ENCODE measurements at places on chromosomes 7 and 10. TPM values are rescaled to one million over a fixed set of nuclear protein-coding genes. Genes with fewer than 3 reads are reported as not detected.
A peak's percentile ranks its signal among the peaks of the same experiment; 100 is the strongest.

- DNase-seq: no peak
Measured at GRCh38 chr10:124975977-124976514, 34.1 kb downstream of the ZRANB1 start.

GRCh38 chr7:121985476-121986030, 112.6 kb downstream of the PTPRZ1 start:
- no peak for DNase-seq

GRCh38 chr7:157516911-157517781, 180.3 kb downstream of the DNAJB6 start:
- no peak for DNase-seq

Gene DDX56
- 66.4 TPM for total RNA-seq

Gene A1CF
- total RNA-seq: not detected

DNA sequence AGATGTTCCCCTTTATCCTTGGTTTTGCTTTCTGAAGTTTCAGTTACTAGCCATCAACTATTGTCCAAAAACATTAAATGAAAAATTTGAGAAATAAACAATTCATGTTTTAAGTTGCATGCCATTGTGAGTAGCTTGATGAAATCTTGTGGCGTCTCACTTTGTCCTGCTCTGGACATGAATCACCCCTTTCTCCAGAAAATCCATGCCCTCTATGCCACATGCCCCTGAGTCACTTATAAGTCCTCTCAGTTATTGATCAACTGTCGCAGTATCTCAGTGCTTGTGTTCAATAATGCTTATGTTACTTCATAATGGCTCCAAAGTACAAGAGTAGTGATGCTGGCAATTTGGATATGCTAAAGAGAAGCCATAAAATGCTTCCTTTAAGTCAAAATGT, 208.0 kb upstream of the FERD3L start:
- no peak for DNase-seq

DNA sequence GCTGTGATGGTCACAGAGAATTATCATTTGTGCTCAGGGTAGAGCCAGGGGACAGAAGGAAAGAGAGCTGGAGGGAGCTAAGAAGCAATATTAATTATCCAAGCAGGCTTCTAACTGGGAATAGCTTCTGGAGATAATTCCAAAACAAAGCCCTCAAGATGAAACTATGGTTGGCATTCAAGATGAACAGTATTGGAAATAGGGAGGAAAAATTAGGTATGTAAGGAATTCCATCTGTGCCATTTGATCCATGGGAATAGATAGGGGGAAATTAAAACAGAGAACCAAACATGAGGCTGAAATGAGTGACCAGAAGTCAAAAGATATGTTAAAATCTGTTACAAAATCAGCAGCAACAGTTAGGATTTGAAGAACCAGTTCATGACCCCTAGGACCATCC, 75.3 kb downstream of the NDUFB2 start:
- DNase-seq: no peak

DNA sequence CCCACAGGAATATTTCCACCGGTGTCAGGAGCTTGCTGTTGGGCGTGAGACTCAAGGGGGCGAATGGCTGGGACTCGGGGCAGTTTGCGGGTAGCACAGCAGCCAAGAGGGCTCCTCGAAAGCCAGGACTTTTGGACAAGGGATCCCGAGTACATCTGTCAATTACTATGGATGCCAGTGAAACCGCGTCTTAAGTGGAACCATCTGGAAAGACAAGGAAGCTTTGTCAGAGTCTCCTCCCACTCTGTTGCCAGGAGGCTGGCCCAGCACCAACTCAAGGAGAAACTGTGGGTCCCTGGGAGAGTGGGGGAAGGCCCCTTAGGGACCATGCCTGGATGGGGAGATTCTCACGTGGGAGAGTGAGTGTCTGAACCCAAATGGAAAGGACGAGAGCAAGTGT, 57.1 kb downstream of the C10orf143 start:
- no peak for DNase-seq

- no peak for DNase-seq
Measured at GRCh38 chr7:91946549-91946948, 5.9 kb downstream of the AKAP9 start.

- DNase-seq: no peak
Measured at GRCh38 chr10:54666192-54666591, 134.8 kb downstream of the PCDH15 start.

Gene AKR1D1
- total RNA-seq: not detected

- DNase-seq: no peak
Measured at GRCh38 chr10:17213646-17214349, 12.3 kb upstream of the TRDMT1 start.

DNA sequence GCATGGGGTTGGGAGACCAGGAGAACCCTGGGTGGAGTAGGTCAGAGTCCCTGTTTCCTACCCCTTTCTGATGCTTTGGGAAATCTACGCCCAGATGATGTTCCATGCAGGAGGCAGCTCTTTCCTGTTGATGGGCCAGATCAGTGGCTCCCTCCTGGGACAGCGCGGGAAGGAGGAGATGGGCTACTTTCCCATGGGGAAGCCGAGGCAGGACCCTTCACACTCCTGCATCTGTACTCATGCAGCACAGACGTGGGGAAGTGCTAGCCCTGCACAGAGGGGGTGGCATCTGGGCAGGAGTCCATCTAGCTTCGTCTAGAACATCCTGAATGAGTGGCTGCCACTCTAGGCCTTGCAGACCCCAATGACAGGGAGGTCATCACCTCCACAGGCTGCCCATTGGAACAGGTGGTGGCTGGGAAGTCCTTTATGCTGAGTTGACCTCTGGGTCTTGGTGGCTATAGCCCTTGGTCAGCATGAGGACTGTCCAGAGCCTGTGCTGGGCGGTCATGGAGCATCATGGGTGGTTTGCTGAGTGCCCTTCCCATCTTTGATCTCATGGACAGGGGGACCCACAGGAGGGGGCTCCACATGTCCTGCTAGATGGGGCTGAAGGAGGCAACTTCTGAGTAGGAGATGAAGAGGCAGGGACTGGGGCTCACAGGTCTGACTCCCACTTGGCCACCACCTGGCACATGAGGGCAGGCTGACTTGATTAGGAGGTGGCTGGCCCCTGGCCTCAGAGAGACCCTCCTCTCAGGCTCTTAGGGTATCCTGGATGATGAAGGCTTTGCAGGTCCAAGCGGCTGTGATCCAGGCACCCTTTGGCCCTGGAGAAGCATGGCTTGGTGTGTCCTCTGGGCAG, 24.6 kb downstream of the RAMP3 start:
- DNase-seq: peak; percentile 70

- peak; percentile 35 for DNase-seq
Measured at GRCh38 chr10:6061056-6061455, 1.1 kb downstream of the IL2RA start.

GRCh38 chr10:112986544-112987190, 36.6 kb downstream of the TCF7L2 start:
- DNase-seq: no peak

Gene ACSL5
- 4.3 TPM for total RNA-seq

DNA sequence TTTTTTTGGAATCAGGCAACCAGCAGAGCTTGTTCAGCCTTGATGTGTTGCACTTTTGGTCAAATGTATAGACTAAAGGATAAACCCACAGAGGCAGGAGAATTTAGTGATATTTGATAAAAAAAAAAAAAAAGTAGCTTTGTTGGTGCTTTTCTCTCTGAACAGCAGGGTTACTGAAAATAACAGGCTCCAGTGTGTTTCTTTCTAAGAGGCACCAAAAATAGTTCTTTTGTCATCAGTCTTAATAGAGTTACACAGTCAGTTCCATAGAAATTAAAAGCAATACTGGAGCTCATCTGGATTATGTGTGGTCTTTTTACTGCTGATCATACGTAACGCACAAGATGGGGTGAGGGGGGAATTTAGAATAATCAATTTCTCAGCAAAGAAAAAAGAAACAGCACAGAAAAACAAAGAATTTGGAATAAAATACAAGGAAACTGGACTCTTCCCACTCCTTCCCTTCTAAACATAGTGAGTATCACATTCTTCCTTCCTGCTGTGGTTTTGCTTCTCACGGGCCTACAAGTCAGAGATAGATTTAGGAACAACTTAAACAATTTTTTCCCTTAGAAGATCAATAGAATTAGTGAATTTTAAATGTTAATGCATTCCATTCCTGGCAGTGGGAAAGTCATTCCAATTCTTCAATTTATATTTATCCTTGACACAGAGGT, 178.8 kb upstream of the AKR1E2 start:
- no peak for DNase-seq

DNA sequence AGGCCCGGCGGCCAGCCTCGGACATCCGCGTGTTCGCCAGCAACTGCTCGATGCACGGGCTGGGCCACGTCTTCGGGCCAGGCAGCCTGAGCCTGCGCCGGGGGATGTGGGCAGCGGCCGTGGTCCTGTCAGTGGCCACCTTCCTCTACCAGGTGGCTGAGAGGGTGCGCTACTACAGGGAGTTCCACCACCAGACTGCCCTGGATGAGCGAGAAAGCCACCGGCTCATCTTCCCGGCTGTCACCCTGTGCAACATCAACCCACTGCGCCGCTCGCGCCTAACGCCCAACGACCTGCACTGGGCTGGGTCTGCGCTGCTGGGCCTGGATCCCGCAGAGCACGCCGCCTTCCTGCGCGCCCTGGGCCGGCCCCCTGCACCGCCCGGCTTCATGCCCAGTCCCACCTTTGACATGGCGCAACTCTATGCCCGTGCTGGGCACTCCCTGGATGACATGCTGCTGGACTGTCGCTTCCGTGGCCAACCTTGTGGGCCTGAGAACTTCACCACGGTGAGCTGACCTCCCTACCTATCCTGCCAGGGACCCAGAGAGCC, 656 bp downstream of the ASIC3 start:
- DNase-seq: no peak

Gene SLC29A4
- total RNA-seq: 2.2 TPM

GRCh38 chr10:64658528-64658927, 1137.3 kb downstream of the REEP3 start:
- DNase-seq: no peak

- no peak for DNase-seq
Measured at GRCh38 chr7:47266799-47267198, 315.1 kb downstream of the TNS3 start.

DNA sequence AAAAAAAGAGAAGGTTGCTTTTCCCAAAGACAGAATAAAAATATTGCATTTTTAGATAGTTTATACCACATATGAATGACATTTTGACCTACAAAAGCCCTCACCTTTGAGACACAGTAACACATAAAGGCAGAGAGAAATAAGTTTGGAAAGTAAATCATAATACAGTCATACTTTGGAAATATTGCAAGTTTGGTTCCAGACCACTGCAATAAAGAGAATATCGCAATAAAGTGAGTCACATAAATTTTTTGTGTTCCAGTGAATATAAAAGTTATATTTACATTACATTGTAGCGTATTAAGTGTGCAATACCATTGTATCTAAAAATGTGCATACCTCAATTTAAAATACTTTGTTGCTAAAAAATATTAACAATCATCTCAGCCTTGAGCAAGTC, 40.3 kb downstream of the CCDC71L start:
- DNase-seq: no peak

GRCh38 chr10:4219901-4220300, 434.9 kb upstream of the KLF6 start:
- DNase-seq: no peak

Gene BHLHA15
- total RNA-seq: 3.2 TPM

Gene PTPN20
- 11.5 TPM for total RNA-seq

Gene KCND2
- total RNA-seq: not detected

DNA sequence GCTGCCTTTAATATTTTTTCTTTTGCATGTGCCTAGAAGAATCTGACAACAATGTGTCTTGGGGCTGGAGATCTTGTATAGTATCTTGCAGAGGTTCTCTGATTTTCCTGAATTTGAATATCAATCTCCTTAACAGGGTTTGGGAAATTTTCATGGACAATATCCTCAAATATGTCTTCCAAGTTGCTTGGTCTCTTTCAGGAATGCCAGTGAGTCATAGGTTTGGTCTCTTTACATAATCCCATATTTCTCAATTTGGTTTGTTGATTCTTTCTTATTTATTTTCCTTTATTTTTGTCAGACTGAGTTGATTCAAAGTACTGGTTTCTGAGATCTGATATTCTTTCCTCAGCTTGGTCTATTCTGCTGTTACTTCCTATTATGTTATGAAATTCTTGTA, 208.7 kb upstream of the GLI3 start:
- DNase-seq: no peak

DNA sequence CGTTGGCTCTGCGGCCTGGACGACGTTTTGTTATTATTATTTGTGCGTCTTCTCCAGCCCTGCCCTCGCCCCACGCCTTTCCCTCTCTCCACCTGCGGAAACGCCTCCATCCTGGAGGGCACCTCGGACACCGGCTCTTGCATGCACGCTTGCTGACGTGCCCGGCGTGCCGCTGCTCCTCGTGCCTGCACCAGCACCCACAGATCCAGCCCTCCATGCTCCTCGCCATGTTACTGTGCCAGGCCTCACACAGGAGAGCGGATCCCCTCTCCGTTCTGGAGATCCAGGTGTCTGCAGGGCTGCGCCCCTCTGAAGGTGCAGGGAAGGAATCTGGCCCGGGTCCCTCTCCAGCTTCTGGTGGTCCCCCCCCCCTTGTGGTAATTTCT, 373.9 kb upstream of the FOXK1 start:
- DNase-seq: no peak

- DNase-seq: peak; percentile 97
Measured at GRCh38 chr7:99558306-99559174, at the start of gene ZNF655. Gene ZNF655 (plus strand): TSS chr7:99558642. CDS start chr7:99560560, 1,918 bp downstream.

Gene ADAM12
- 2.6 TPM for total RNA-seq

Gene UCMA
- total RNA-seq: not detected

Gene PLEKHS1
- total RNA-seq: 0.98 TPM

- no peak for DNase-seq
Measured at GRCh38 chr7:141154131-141154732, 80.4 kb downstream of the TMEM178B start.

- DNase-seq: no peak
Measured at GRCh38 chr7:129777195-129777844, 165.8 kb downstream of the NRF1 start.

Measured in suprapubic skin (tissue), 4 donors.